ENCODE measurements at places on chromosomes 6 and 20. TPM values are rescaled to one million over a fixed set of nuclear protein-coding genes. Genes with fewer than 3 reads are reported as not detected.

DNA sequence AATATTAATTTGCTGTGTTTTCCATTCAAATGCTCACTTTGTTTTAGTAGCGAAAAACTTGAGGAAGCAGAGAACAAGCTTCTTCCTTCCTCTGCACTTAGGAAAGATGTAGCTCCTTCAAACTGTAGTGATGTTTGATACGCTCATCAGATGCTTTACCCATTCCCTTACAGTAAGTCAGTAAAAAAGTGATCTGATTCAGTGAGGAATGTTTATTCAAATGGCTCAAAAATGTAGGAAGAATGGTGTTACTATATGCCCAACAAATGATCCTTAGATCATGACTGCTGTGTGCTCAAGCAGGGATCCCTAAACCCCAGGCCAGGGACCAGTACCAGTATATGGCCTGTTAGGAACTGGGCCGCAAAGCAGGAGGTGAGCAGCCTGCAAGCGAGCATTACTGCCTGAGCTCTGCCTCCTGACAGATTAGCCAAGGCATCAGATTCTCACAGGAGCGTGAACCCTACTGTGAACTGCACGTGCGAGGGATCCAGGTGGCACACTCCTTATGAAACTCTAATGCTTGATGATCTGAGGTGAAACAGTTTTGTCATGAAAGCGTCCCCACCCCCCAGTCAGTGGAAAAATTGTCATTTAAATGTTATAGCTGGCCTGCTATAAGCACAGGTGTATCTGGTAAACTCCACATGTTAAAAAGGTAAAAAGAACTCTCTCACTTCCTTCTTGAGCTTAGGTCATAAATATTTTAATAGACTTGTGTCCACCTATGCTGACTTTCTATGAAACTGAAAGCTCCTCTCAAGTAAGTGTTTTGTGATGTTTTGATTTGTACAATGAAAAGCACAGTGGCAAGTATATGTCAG lies 187.2 kb downstream of the FOXC1 start:
- DNase-seq = peak; percentile 42

DNA sequence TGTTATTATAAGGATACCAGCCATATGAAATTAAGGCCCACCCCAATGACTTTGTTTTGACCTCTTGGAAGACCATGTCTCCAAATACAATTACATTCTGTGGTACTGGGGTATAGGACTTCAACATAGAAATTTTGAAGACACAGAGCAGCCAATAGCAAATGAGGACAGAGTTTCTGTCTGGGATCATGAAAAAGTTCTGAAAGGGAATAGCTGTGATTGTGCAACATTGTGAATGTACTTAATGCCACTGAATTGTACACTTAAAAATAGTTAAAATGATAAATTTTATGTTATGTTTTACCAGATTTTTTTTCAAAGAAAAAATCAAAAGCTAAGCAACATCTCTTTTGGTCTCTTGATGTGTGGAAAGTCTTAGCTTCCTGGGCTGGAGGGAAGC lies 27.0 kb upstream of the AGPAT4 start:
- DNase-seq = no peak

DNA sequence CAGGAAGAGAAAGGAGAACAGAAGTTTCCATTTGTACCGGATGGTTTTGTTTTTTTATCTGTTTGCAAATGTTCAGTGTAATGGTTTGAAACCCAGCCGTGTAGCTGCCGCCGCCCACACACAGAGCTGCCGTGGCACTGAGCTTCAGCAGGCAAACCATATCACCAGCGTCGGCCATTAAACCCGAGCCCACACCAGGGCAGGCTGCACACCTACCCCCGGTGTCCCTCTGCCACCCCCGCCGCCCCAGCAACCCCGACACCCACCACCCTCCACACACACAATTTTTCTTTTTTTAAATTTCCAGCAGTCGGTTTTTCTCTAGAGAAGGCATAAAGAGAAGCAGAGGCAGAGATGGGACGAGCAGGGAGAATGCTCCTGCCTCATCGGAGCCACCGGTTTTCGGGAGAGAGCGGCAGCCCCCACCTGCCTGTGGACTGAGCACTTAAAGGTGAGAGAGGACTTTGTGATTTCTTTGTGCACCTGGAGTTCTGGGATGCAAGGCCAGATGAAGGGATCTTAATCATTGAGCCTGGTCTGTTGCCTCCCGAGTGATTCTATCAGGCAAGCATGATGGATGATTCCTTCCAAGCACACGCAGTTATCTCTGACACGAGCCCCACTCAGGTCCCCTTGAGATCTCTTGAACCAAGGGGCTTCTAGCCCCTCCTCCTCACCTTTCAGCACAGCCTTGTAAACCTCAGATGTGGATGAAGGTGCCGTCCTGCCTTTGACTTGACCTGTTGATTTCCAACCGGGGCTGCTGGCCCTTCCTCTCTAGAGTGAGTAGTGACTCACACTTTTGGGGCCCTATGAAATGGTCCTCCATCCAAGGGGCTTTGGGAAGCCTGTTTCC lies 17.5 kb upstream of the ZNF831 start:
- no peak for DNase-seq

DNA sequence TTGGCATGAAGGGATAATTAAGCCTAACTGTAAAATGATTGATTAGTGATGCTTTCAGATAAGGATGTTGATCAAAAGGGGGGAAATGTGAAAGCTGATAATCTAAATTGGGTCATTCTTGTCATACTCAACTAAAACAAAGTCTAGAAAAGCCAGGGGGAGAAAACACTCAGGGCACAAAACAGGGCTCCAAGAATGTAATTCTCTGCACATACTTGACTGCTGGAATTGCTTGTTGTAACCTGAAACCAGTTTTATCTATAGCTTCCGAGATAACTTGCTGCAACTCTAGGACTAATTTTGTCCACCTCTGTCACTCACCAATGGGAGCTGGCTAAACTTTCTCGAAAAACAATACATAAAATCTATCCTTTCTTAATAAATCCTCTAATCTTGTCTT lies 310.3 kb downstream of the CLVS2 start:
- no peak for DNase-seq

DNA sequence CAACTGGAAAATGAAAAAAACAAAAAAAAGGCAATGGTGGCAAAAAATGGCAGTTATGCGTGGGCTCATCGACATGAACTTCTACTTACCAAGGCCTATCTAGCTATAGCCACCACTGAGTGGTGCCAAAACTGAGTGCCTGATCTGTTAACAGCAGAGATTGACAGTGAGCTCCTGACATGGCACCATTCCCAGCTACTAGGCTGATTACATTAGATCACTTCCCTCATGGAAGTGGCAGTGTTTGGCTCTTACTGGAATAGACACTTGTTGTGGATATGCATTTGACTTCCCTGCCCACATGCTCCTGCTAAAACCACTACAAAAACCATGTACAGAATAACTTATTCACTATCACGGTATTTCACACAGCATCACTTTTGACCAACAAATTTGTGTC lies 216.1 kb upstream of the SGK1 start:
- peak; percentile 52 for DNase-seq

- no peak for DNase-seq
Measured at GRCh38 chr6:36301085-36301658, 31.3 kb downstream of the PNPLA1 start.

- no peak for DNase-seq
Measured at GRCh38 chr20:37850036-37850592, 52.8 kb upstream of the VSTM2L start.

DNA sequence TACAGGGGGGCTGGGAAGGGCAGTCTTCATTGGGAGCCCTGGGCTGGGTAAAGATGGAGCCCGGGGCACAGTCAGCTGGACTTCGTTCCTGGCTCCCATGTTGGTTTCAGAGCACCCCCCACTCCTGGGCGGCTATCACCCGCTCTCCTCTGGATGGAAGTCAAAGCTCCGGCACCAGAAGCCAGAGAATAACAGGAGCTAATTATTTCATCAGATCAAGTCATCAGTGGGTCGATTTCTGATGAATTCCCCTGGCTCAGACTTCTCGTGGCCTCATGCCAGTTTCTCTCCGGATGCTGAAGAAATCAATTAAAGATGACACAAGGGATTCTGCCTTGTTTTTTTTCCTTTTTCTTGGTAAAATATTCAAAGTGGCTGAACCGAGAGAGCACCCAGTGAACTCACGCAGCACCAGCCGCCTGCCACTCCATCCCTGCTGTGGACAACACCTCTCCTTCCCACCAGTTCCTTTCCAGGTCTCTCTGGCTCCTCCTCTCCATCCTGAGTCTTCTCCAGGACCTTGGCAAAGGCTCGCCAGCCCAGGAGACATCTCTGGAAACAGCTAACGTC lies 22.5 kb downstream of the SULF2 start:
- DNase-seq = no peak

GRCh38 chr6:163019926-163020325 lies 292.2 kb downstream of the PACRG start:
- DNase-seq = no peak

- no peak for DNase-seq
Measured at GRCh38 chr6:99036672-99037071, 88.9 kb upstream of the FBXL4 start.

GRCh38 chr6:135014353-135014832 lies 40.2 kb downstream of the HBS1L start:
- DNase-seq = no peak

GRCh38 chr6:132730560-132730959 lies 16.7 kb upstream of the VNN1 start:
- no peak for DNase-seq

GRCh38 chr6:157406661-157407060 lies 25.7 kb downstream of the ZDHHC14 start:
- no peak for DNase-seq

- no peak for DNase-seq
Measured at GRCh38 chr20:668638-669037, 7.0 kb downstream of the SCRT2 start.

GRCh38 chr6:106124015-106124414 lies 37.9 kb downstream of the PRDM1 start:
- DNase-seq = no peak

- DNase-seq = peak; percentile 91
Measured at GRCh38 chr6:42569102-42570028, 5.5 kb downstream of the UBR2 start.

DNA sequence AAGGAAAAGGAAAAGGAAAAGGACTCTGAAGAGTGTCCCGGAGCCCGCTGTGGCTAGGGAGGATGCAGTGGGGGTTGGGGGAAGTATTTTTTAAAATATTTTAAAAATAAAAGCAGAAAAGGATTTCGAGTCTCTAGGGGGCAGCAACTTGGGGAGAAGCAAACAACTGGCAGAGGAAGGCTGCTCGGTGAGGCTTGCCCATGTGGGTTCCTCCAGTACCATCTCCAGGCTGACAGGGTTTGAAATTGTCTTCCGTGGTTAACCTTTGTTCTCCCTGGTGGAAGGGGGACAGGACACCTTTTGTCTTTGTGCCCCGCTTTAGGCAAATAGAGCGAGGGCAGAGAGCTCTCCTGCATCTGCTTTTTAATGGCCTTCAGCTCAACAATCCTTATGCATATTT lies 60.4 kb upstream of the SNX9 start:
- DNase-seq = peak; percentile 50

DNA sequence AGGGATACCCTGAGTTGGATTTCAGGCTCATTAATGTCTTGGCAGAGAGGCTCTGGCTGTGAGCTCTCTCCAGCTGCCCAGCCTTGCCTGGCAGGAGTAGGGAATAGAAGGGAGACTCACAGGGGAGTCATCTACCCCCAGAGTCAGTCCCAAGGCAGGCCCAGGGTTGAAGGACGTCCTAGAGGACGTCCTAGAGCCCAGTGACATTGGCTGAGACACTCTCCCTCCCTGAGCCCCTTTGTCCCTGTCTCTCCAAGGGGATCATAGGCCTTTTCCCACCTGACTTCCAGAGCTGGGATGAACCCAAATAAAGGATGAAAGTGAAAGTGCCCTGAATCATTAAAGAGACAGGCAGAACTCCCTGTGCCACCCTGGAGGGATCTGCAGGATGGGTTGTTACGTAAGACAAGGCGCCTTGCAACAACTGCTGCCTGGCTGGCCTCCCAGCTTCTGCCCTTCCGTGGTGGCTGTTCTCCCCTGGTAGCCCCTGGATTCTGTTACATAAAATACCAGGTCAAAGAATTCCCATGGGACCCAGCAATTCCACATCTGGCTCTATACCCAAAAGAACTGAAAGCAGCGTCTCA lies 53.6 kb upstream of the SIRPA start:
- no peak for DNase-seq

DNA sequence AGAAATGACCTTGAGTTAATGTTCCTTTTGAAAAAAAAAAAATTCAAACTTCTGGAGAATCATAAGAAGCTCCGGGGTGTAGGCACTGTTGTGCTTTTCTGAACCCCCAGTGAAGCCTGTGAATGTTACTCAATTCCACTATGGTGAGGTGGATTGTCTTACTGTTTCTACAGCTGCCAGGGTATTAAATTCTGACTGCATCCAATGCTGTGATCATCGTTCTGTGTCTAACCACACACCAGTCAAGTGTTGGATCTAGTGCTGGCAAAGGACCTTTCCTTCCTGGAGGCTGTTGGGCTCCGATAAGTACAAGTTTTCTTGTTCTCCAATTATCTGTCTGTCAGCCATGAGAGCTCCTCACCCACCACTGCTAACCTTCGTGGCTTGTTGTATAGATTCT lies 162.0 kb upstream of the EPHA7 start:
- DNase-seq = no peak

GRCh38 chr6:91694016-91694654 lies 1107.3 kb upstream of the MAP3K7 start:
- DNase-seq = no peak

- DNase-seq = no peak
Measured at GRCh38 chr6:138318741-138319375, 58.8 kb upstream of the SMIM28 start.

- peak; percentile 49 for DNase-seq
Measured at GRCh38 chr6:144390886-144391285, 105.8 kb downstream of the UTRN start.

- DNase-seq = peak; percentile 41
Measured at GRCh38 chr20:62642666-62643520, 590 bp downstream of the SLCO4A1 start.

DNA sequence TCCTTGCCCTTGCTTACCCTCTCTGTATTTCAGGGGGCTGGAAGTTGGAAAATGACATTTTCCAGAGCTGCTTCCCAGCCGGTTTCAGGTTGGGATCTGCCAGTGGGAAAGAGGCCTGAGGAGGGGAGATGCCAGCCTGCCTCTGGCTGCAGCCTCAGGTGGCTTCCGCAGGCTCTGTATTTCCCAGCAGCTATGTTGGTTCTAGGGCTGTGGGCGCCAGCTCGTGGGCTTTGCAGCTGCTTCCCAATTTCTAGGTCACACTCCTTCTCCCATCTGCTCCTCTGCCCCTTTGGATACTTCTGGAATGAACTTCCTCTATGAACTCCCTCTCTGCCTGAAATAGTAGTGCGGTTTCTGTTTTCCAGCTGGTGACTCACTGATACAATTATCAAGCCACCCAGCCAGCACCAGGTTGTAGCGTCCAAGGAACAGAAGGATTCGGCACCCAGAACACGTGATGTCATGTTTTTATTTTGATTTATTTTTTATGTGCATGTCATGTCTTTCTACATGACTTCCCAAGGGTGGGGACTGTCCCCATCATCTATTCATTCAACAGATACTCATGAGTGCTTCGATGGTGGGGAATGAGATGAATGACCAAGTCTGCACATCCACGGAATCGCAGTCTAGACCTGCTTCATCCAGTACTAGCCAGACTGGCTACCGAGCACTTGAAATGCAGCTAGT lies 38.0 kb downstream of the TGM2 start:
- DNase-seq = peak; percentile 88

MAP7 gene
- 1.1 TPM for total RNA-seq

HRH3 gene
- total RNA-seq = not detected

PTPRT gene
- total RNA-seq = not detected

LGSN gene
- not detected for total RNA-seq

AKAP7 gene
- total RNA-seq = 2.6 TPM

EEF1A2 gene
- 5.0 TPM for total RNA-seq

DSP gene
- 95.4 TPM for total RNA-seq

CTCFL gene
- total RNA-seq = not detected

CLDN20 gene
- total RNA-seq = not detected

EBF4 gene
- 1.0 TPM for total RNA-seq

ERVFRD-1 gene
- 0.05 TPM for total RNA-seq

NUS1 gene
- total RNA-seq = 22.2 TPM

CST4 gene
- total RNA-seq = not detected

PAK5 gene
- total RNA-seq = not detected
